ENCODE measurements at places on chromosomes 2 and 18. TPM values are rescaled to one million over a fixed set of nuclear protein-coding genes. Genes with fewer than 3 reads are reported as not detected.

The VWC2L gene
- not detected for total RNA-seq

The DYNAP gene
- total RNA-seq = not detected

The CAPN10 gene
- total RNA-seq = 39.9 TPM

GRCh38 chr2:150903461-150903860, 358.2 kb downstream of the RBM43 start:
- no peak for DNase-seq
